ENCODE measurements at places on chromosomes 5 and 9.

- DNase-seq, result no peak
Observed at GRCh38 chr5:133605323-133605722, 7.0 kb downstream of the FSTL4 start.

DNA sequence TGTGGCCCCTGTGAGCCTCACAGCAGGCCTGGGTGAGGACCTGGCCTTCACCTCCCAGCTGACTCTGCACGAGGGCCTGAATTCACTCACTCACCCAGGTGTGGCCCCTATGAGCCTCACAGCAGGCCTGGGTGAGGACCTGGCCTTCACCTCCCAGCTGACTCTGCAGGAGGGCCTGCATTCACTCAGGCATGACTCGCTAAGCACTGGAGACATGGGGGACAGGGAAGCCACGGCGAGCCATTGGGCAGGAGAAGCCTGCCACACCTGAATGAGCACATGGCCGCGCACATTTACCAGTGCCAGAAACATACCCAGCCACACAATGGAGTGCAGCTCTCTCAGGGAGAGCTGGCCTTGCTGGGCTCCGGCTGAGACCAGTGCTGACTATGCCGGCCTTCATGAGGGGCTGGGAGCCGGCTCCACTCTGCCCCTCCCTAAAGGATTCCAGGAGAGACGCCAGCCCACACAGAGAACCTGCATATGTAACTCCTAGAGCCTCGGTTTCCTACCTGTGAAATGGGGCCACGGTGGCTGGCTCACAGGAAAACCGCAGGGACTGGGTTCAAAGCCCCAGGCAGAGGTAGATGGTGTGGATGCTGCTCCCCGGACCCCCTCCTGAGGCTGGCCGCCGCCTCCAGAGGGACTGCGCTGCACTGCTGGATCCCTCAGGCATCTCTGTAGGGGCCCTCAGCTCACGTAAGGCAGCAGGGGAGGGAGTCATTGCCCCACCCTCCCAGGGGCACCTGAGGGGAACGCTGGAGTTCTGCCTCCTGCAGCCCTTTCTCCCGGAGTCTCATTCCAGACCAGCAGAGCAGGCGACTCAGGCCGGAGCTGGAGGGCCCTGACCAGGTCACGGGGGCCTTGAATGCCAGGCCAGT lies 7.2 kb downstream of the ADAMTS2 start:
- DNase-seq, result peak; percentile 38

DNA sequence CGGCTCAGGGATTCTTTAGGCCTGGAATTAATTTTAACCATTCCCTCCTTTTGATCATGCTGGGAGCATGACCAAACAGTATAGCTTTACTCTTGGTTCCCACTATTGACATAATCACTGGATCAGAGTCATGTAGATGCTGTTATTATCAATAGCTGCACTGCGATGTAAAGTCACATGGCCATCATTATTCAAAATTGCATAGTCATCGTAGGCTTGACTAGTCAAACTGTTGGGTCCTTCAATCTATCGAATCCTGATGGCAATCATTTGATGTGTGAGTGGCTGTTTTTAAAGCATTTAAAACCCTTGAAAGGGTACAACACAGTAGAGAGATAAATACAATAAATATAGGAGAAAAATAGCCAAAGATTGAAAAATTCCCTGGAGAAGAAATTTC lies 1194.1 kb downstream of the EFNA5 start:
- no peak for DNase-seq

DNA sequence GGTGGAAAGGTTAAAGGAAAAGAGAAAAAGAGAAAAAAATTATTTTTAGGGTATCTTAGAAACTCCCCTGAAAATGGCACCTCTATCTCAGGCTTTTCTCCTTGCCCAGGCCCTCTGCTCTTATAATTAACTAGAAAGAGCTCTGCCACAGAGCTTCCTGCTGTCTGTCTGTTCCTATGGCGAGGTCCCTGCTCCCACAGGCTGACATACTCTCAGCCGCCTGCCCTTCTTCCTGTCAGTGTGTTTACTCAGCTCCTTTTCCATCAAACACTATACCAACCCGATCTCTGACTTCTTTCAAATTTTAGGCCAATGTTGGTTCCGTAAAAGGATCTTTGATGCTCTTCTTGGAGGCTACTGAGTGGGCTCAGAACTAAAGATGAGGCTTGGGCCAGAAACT lies 482.6 kb downstream of the DMAC1 start:
- no peak for DNase-seq

DNA sequence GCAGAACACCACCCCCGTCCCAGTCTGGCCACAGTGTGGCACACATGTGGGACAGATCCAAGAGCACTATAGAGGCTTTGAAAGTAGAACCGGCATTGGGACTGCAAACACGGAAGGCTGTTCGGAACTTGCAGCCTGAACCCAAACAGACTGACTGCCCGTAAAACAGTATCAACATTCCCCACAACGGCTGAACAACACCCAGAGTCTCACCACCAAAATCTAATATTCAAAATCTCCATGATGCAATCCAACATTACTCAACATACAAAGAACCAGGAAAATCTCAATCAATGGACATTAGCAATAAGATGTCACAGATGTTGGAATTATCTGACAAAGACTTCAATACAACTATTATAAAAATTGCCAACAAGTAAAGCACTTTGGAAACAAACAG lies 82.3 kb downstream of the ROR2 start:
- no peak for DNase-seq

DNA sequence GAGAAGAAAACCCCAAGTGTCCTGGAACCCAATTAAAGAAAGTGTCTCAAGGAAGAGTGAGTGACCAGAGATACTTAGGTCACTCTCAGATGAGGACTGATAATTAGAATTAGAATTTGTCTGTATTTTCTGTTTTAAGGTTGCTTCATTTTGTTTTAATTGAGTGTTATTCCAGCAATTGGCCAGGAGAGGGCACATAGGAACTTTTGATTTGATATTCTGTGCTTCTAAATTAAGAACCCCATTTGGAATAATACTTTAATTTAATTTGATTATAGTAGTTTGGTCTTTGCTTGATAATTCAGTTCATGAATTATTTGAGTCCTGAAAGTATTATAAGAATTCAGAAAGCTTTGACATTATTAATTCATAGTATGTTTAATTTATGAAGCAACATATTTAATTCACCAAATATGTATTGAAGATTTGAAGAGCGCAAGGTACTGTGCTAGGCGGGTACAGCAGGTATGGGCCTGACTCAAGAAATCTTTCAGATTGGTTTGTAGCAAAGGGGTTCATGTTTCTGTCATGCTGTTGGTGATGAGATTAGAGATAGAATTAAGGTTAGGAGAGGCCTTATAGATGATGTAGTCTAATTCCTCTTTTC lies 4.9 kb downstream of the MRPL22 start:
- DNase-seq, result no peak

- no peak for DNase-seq
Observed at GRCh38 chr9:126979461-126979860, 64.9 kb downstream of the RALGPS1 start.

- no peak for DNase-seq
Observed at GRCh38 chr9:26523577-26523976, 369.0 kb downstream of the CAAP1 start.
